T-helper 2 cell treated with Interferon-gamma antibody and Interleukin-4, amounts not matched to agents 5 μg/mL and 100 μg/mL, for 36 hours (primary cell): ENCODE measurements at places on chromosomes 1 and 21.

GRCh38 chr1:82090104-82090503 lies 289.4 kb downstream of the ADGRL2 start:
- no peak for DNase-seq

- no peak for DNase-seq
These were observed 76.7 kb downstream of the SIPA1L2 start for GRCh38 chr1:232553050-232553754.

DNA sequence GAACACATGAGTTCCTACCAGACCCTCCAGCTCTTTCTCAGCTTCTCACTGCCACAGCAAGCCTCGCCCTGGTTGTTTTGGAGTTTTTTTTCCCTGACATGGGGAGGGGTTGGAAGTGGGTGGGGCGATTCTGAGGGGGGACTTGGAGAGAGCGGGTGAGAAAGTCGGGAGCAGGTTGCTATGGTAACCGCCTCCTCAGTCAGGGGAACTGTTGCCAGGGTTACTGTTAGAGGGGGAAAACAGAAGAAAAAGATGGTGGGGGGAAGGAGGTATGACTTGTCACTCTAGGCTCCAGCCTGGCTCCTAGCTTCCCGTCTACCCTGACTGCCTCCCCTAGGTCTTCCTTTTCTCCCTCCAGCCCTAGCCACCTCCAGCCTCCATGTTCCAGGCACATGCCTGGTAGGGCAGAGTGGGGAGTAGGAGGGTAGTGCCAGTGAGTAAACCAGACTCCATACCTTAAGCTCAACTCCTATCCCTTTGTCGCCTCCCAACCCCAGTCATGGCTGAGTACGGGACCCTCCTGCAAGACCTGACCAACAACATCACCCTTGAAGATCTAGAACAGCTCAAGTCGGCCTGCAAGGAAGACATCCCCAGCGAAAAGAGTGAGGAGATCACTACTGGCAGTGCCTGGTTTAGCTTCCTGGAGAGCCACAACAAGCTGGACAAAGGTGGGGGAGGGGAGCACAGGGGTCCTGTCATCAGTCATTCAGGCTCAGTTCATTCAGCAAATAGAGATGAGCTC lies 6.0 kb downstream of the PEA15 start:
- no peak for DNase-seq

DNA sequence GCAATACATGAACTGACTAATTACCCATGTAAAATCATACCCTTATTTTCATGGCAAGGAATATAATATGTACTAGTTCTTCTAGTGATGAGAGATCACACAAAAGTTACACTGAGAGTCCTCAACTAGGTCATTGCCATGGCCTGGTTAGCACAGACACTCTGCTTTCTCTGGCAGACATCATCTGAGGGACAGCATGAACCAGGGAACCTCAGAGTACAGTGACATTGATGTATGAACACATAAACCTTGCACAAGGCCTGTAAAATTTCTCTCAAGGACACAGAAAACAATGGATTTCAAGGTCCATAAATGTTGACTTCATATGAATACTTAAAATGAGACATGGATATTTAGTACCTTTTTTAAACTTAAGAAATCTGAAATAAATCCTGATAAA lies 108.8 kb upstream of the MAGI3 start:
- DNase-seq: no peak

- DNase-seq: no peak
These were observed 491.6 kb upstream of the C1orf87 start for GRCh38 chr1:60564916-60565750.

DNA sequence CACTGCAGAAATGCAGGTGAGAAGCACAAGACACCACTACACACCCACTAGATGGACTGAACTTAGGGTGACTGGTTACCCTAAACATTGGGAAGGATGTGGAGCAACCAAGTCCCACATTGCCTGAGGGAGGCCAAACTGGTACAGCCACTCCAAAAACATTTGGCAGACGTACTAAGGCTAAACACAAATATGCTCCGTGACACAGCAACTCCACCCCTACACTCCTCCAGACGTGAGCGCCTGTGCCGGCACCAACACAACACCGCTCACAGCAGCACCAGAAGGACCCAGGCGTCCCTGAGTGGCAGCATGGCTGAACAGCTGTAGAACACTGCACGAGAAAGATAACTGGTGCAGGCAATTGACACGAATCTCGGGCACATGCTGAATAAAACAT lies 14.7 kb downstream of the PTTG1IP start:
- DNase-seq: no peak

DNA sequence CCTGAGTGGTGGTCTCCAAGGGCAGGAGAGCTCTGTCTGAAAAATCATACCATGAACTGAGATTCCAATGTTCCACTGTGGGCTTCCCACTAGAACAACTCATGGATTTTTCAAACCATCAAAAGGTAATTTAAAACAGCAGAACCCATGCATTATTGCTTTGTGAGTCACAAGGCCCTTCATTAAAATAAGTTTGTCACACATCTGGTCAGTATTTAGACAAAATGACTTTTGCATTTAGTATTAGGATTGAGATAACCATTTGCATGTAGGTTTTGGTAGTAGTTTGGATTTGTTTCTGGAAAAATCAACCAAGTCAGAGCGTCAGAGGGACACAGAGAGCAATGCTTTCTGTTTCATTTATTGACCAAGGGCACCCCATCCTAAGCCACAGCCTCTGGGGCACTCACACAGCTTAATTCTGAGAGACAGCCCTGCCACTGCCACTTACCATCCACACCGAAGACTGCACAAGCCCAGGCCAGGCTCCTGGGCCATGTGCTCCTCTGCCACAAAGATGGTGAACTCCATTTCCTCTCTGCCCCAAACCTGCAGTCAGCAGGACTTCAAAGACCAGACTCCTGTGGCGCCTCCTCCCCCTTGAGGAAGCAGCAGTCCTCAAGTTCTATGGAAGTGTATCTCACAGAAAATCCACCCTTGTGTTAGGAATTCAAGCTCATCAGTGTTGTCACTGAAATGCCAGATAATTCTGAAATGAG lies 132.6 kb upstream of the DUSP10 start:
- no peak for DNase-seq

DNA sequence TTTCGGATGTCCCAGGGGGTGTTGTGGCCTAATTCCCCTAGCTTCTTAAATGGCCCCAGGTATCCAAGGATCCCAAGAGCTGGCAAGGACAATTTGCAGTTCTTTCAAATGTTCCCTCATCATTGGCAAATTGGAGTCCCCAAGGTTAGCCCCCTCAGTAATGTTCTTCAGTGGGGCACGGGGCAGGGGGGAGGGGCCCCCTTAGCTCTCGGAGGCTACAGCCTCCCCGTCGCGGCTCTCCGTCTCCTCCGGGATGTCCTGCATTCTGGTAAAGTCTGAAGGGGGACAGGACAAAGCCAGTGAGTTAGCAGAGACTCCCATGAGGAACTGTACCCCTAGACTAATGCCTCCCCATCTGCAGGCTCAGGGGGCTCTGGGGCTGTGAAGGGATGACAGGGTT lies 6.3 kb downstream of the RXFP4 start:
- no peak for DNase-seq

DNA sequence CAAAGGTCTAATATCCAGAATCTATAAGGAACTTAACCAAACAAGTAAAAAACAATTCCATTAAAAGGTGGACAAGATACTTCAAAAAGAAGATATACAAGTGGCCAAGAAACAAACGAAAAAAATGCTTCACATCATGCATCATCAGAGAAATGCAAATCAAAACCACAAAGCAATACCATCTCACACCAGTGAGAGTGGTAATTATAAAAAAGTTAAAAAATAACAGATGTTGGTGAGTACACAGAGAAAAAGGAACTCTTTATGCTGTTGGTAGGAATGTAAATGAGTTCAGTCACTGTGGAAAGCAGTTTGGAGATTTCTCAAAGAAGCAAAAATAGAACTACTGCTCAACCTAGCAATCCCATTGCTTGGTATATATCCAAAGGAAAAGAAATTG lies 218.6 kb downstream of the SLC44A5 start:
- DNase-seq: no peak
